Gastroesophageal sphincter (tissue), 4 donors: ENCODE measurements at places on chromosomes 12 and 14.

DNA sequence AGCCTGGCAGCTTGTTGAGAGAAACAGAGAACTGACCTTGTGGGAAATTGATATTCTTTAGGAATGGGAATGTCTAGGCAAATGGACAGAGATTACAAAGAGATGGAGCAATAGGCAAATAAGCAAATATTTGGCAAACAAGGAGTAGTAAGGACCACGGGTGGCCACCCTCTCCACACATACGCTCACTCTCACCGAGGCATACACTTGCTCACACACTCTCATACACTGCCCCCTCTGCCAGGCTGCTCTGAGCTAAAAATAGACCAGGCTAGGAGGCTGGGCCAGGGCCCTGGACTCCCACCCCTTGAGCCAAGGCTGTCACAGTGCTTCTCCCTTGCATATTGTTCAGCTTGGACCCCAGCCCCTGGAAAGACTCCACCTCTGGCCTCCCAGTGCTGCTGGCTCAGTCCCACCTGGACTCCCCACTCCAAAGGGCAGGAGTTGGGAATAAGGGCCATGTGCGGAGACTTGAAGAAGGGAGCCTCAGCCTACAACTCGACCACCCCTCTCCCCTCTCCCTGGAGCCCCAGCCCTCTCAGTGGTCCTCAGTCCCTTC, 1.1 kb downstream of the PPP1R1A start:
- H3K4me1 ChIP-seq, result peaks cover 13% of the 10 kb centered on the region
- peak overlapping the region; percentile 54 for H3K27ac ChIP-seq

DNA sequence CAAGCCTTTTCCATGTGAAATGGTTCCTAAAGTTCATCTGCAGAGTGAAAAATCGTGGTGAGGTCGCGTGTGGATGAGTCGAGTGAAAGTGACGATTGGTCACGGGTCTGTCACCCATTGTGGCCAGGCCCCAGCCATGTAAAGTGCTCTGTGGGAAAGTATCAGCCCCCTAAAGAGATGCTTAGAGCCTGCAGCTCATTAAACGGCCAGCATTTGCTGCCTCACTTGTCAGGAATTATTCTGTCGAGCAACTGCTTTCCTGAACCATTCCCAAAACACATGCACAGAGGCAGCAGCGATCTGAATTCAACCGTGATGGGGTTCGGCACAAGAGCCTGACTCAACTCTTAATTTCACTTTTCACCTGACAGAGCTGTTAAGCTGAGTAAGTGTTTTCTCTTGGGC, 16.0 kb downstream of the DBX2 start:
- no peak overlapping the region for H3K4me3 ChIP-seq
- H3K4me1 ChIP-seq, result no peaks in the 10 kb centered on the region
- H3K36me3 ChIP-seq, result no peaks in the 10 kb centered on the region
- H3K27me3 ChIP-seq, result no peaks in the 10 kb centered on the region
- H3K27ac ChIP-seq, result no peak overlapping the region

DNA sequence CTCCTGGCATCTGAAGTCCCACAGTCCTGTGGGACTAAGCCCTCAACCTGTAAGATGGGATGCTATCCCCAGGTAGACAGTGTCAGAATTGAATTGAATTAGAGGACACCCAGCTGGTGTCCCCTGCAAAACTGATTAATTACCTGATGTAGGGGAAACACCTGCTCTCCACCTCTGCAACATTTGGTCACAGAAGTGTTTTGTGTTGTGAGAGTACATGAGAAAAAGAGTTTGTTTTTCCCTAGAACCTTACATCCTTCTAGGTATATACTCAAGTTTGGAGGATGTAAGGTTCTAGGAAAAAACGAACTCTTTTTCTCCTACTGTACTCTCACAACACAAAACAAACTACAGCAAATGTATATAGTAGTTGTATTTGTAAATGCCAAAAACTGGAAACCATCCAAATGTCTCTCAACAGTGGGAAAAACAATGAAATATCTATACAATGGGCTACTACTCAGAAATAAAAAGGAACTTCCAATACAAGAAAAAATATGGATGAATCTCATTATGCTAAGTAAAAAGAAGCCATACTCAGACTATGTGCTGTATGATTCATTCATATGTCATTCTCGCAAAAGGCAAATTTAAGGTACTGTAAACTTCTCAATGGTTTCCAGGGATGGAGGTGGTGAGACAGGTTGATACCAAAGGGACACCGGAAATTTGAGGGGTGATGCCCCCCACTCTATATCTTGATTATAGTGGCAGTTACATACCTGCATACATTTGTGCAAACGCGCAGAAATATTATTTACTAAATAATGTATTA, 160.7 kb downstream of the MED13L start:
- no peak for ATAC-seq
- H3K27ac ChIP-seq, result no peak overlapping the region
- no peak overlapping the region for H3K4me3 ChIP-seq
- peaks cover 81% of the 10 kb centered on the region for H3K4me1 ChIP-seq
- no peaks in the 10 kb centered on the region for H3K27me3 ChIP-seq

DNA sequence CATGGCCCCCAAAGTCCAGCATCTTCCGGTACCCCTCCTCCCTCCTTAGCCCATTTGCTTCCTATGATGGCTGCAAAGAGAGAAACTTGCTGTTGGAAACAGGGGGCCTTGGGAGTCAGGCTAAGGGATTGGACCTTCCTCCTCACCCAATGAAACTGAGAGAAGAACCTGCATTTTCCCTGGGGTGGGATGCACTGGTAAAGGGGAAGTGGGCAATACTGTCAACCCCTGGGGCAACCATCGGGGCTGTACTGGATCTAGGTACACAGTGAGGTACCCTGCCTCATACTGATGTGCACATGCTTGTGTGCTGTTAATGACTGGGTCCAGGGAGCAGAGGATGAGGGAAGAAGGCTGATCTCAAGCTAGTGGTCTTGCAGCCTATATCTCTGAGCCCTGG, 11.0 kb upstream of the JPH4 start:
- no peaks in the 10 kb centered on the region for H3K36me3 ChIP-seq
- peaks cover 27% of the 10 kb centered on the region for H3K27me3 ChIP-seq
- peaks cover 7% of the 10 kb centered on the region for H3K4me1 ChIP-seq
- ATAC-seq, result no peak
- no peak overlapping the region for H3K4me3 ChIP-seq

DNA sequence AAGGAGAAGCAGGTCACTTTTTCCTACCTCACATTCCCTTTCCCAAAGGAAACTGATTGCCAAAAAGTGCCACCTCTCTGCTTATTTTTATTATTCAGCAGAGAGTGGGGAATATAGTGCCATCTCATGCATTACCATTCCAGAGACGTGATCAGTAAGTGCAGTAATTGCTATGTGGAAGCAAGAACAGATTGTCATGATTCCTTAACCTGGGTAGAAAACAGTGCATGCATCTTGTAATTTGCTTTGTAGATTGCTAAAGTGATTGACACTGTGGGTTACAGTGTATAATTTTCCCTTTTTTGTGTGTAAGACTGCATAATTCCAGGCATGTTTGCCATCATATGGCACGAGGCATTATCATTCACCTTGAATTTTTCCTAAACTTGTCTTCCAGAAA, 332.5 kb downstream of the DIO2 start:
- H3K4me3 ChIP-seq, result no peak overlapping the region
- H3K27ac ChIP-seq, result no peak overlapping the region
- no peak for ATAC-seq
- H3K27me3 ChIP-seq, result no peaks in the 10 kb centered on the region

- no peaks in the 10 kb centered on the region for H3K27me3 ChIP-seq
- no peaks in the 10 kb centered on the region for H3K36me3 ChIP-seq
- peak; percentile 22 for ATAC-seq
- no peak overlapping the region for H3K4me3 ChIP-seq
These were observed 121.7 kb downstream of the PPM1H start for GRCh38 chr12:62813031-62813829.

DNA sequence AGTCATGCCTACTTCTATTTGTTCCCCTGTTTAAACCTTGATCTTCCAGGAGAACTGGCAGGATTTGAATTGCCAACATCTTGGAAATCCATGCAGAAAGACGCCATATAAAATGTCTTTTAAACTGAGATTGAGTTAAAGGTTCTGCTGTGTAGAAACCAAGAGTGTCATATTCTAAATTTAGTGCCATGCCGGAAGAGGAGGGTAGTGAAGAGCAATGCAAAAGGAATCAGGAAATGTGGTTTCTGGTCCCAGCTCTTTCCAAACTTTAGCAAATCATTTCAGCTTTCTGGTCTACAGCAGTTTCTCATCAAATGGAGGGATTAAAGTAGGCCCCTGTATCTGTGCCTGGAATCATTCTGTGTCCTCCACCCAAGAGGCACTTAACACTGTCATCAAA, 85.7 kb downstream of the BTG1 start:
- H3K27ac ChIP-seq, result no peak overlapping the region
- H3K4me3 ChIP-seq, result no peak overlapping the region
- H3K27me3 ChIP-seq, result no peaks in the 10 kb centered on the region
- H3K4me1 ChIP-seq, result peaks cover 7% of the 10 kb centered on the region

DNA sequence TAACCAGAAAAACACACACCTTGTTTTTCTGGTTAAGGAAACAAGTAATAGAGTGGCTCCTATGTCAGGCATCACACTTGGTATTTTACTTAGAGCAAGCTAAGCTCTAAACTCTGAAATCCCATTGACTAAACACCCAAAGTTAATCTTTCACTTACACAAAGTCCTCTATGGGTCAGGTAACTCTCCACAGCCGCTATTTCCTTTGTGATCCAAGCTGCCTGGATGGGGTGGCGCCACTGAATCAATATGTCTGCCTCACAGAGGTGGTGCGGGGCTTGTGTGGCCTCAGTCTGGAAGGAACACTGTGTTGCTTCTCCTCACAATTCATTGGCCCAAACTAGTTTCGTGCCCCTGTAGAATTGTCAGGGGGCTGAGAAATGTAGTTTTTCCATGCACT, 160.0 kb upstream of the E2F7 start:
- no peak overlapping the region for H3K27ac ChIP-seq
- no peaks in the 10 kb centered on the region for H3K4me1 ChIP-seq
- H3K36me3 ChIP-seq, result no peaks in the 10 kb centered on the region
- no peaks in the 10 kb centered on the region for H3K27me3 ChIP-seq

- H3K36me3 ChIP-seq, result no peaks in the 10 kb centered on the region
- ATAC-seq, result no peak
- H3K4me1 ChIP-seq, result no peaks in the 10 kb centered on the region
- no peak overlapping the region for H3K27ac ChIP-seq
These were observed 275.2 kb upstream of the FLRT2 start for GRCh38 chr14:85254711-85255110.

- H3K27ac ChIP-seq, result no peak overlapping the region
- no peak overlapping the region for H3K4me3 ChIP-seq
- no peaks in the 10 kb centered on the region for H3K36me3 ChIP-seq
These were observed 1277.4 kb downstream of the LRFN5 start for GRCh38 chr14:42884100-42884499.

GRCh38 chr12:45427042-45427441, 211.1 kb downstream of the ANO6 start:
- no peaks in the 10 kb centered on the region for H3K27me3 ChIP-seq
- no peak for ATAC-seq
- H3K4me1 ChIP-seq, result no peaks in the 10 kb centered on the region
- H3K4me3 ChIP-seq, result no peak overlapping the region
- no peak overlapping the region for H3K27ac ChIP-seq

DNA sequence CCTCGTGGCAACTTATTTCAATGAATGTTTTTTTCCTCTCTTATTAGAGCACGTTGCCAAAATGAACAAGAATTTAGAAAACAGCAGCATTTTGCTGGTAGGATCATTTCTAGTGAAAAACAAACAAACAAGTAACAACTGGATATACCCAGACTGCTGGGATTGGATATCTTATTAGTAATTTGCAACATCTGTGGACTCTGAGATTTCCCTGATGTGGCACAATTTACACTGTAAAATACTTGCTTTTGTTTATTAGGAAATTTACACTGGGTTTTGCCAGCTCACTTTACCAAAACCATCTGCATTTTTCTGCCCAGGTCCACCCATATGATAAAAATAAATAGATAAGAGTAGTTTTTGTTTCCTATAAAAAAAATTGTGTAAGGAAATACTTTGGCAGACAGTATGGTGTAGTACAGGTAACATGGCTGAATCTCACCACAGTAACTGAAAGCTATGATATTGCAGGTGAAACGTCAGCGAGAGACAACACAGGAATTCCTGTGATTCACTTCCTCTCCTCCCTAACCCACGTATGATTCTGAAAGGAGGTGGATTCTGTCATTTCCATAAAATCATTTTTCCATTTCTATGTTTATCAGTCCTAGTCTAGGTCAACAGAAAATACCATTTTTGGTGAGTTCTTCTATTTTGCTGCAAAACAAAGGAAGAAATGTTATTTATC, 176.2 kb upstream of the NOVA1 start:
- no peak overlapping the region for H3K27ac ChIP-seq
- no peak for ATAC-seq
- no peak overlapping the region for H3K4me3 ChIP-seq
- no peaks in the 10 kb centered on the region for H3K27me3 ChIP-seq

DNA sequence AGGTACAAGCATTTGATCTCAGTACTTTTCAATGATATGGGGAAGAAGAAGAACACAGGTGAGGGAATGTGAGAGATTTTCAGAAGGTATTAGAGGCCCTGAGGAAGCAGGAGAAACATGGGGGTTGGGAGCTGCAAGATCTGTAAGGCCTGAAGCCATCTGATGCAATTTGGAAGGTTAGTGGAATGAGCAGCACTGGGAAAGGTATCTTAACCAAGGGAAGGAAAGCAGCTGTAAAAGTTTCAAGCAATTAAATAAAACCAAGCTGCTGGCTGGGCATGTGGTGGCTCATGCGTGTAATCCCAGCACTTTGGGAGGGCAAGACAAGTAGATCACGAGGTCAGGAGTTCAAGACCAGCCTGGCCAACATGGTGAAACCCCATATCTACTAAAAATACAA, 104.4 kb upstream of the PARP11 start:
- H3K36me3 ChIP-seq, result no peaks in the 10 kb centered on the region
- H3K4me3 ChIP-seq, result no peak overlapping the region
- H3K27me3 ChIP-seq, result peaks cover 12% of the 10 kb centered on the region
- H3K27ac ChIP-seq, result no peak overlapping the region

- H3K27me3 ChIP-seq, result peaks cover 24% of the 10 kb centered on the region
- no peak overlapping the region for H3K27ac ChIP-seq
- ATAC-seq, result no peak
- H3K4me3 ChIP-seq, result no peak overlapping the region
These were observed 146.5 kb upstream of the MYL2 start for GRCh38 chr12:111066744-111067437.

GRCh38 chr12:30930238-30930637, 3.7 kb downstream of the TSPAN11 start:
- ATAC-seq, result peak; percentile 34
- H3K4me3 ChIP-seq, result no peak overlapping the region
- H3K27me3 ChIP-seq, result peaks cover 32% of the 10 kb centered on the region
- peaks cover 7% of the 10 kb centered on the region for H3K4me1 ChIP-seq
- peak overlapping the region; percentile 14 for H3K27ac ChIP-seq

GRCh38 chr12:452667-453210, 7.0 kb upstream of the B4GALNT3 start:
- H3K4me1 ChIP-seq, result no peaks in the 10 kb centered on the region
- H3K27ac ChIP-seq, result no peak overlapping the region
- H3K4me3 ChIP-seq, result no peak overlapping the region

GRCh38 chr14:58944343-58944967, 244.0 kb upstream of the DAAM1 start:
- H3K27me3 ChIP-seq, result peaks cover 5% of the 10 kb centered on the region
- no peak overlapping the region for H3K27ac ChIP-seq
- no peaks in the 10 kb centered on the region for H3K4me1 ChIP-seq
- no peak for ATAC-seq
- no peaks in the 10 kb centered on the region for H3K36me3 ChIP-seq
- no peak overlapping the region for H3K4me3 ChIP-seq

GRCh38 chr12:86550218-86551145, 294.3 kb upstream of the MGAT4C start:
- H3K4me1 ChIP-seq, result no peaks in the 10 kb centered on the region
- ATAC-seq, result peak; percentile 16
- H3K4me3 ChIP-seq, result no peak overlapping the region
